ENCODE measurements at places on chromosomes 1 and 21.

GRCh38 chr1:19110257-19110927 lies 99.7 kb downstream of the UBR4 start:
- DNase-seq, result no peak

GRCh38 chr1:117967881-117968280 lies 38.3 kb downstream of the WDR3 start:
- DNase-seq, result peak; percentile 68

GRCh38 chr21:14876524-14876840 lies 188.3 kb downstream of the NRIP1 start:
- no peak for DNase-seq

DNA sequence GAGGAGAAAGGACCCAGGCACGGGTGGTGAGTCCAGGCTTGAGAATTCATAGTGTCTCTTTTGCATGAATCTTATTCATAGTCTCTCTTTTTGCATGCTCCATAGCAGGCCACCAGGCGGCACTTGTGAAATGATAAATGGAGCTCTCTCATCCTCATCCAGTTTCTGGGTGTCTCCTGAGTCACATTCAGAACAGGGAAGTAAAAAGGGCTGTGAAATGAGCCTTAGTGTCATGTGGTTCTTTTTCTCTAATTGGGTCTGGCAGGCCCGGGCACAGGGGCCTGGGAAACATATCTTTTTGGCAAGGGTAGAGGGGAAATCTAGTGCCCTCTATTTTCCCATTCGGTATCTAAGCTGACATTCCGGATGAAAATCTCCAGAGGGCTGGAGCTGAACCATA lies 19.1 kb upstream of the NCF2 start:
- DNase-seq, result no peak

DNA sequence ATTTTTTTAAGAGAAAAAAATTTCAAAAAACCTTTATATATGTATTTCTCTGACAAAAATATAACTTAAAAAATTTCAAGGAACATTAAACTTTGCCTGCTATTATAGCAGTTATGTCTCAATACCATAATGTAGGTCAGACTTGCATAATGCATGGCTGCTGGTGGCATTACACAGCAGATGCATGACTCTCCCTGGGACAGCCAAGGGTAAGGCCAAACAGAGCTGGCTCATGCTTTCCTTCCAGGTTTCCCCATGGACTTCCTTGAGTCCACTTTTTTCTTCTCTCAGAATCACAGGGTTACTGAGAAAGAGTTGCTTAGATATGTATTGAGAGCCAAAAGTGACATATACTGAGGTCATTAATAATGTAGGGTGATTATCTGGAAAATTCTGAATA lies 43.7 kb downstream of the RHOU start:
- DNase-seq, result no peak
